Inflammatory macrophage (primary cell): ENCODE measurements at places on chromosomes 1 and 21.

- DNase-seq = no peak
These were observed 20.0 kb upstream of the PADI1 start for GRCh38 chr1:17184822-17185484.

GRCh38 chr1:153476491-153477093 is 16.1 kb upstream of the S100A7 start:
- DNase-seq = no peak

DNA sequence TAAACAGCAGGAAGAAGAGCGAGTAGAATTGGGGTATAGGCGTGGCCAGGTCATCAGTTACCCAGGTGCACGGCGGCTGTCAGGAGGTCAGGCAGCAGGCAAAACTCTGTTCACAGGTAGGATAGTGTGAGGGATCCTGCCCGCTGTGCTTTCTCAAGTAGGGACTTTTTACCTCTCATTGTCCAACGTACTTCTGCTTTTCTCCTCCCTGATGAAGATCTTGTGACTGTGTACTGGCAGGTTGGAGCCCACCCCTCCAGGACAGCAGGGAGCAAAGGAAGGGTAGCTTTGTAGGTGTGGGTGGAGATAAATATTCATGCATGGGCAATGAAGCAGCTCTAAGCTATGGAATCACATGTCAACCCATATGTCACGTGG is 373.5 kb downstream of the KIF26B start:
- no peak for DNase-seq

GRCh38 chr1:30187413-30188023 is 535.9 kb downstream of the MATN1 start:
- no peak for DNase-seq

- peak; percentile 70 for DNase-seq
These were observed 376 bp downstream of the SF3A3 start for GRCh38 chr1:37989361-37989930.

DNA sequence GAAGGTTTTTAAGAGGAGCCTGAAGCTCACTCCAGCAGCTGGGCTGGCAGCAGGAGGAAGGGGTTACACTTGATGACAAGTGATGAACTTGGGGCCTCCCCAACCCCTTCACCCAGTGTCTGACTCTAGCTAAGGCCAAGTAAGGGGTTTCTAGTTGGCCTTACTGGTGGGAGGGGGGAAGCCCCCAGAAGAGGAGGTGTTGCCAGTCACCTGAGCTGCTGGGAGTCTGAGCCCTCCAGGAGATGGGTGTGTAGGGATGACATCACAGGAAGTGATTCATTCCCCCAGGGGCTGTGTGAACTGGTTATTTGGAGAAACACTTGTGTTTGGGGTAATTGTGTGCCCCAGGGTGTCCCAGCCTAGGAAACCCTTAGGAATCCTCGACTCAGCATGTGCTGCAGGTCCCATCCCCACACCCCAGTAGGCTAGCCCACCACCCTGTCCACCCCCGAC is 3.1 kb downstream of the PADI1 start:
- peak; percentile 31 for DNase-seq

- no peak for DNase-seq
These were observed 25.0 kb downstream of the GIPC2 start for GRCh38 chr1:78070758-78071157.

GRCh38 chr1:238778113-238778512 is 608.3 kb upstream of the CHRM3 start:
- no peak for DNase-seq

GRCh38 chr1:58310881-58311280 is 235.6 kb downstream of the OMA1 start:
- no peak for DNase-seq

DNA sequence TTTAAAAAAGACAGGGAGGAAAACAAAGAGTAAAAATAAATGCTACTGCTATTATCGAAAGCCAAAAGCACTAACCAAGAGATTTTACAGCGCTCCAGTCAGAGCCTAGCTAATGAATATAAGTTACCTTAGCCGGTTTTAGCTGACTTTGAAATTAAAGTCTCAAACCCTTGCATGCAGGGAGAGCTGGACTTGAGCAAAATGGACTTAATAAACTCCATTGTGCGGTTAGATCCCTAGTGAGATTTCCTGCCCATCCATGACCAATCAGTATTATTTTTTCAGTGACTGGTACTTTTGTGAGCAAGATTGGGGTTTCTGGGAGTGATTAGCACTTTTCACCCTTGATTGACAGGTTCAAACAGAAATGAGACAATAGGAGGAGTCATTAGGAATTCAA is 333.4 kb upstream of the ADGRL2 start:
- no peak for DNase-seq

DNA sequence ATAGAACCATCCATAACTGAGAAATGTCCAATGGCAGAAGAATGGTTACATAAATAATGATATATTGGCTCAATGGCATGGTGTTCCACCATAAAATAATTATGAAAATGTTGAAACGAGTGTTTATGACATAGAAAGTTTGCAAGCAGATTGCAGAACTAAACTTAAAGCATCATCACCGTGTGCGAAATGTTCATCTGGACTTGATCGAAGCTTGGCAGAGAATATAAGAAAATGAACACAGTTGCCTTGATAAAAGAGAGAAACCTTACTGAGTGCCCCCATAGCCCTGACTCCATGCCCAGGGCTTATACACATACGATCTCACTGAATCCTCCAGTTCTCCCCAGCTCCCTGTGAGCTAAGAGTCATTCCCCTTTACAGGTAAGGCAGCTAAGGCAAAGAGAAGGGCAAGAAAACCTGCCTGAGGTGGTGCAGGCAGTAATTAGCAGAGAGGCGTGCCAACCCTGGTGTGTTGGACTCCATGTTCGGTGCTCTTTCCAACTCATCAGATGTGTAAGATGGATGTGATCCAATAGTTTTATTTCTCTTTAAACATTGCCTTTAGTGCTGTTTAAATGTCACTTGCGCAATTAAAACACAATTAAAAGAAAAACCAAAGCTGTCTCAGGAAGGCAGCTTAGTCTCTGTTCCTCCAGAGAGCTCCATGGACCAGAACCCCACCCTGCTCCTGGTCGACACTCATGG is 21.8 kb upstream of the SPOCD1 start:
- no peak for DNase-seq

GRCh38 chr1:21919520-21919919 is 17.6 kb downstream of the HSPG2 start:
- DNase-seq = no peak
